Activated CD8-positive, alpha-beta memory T cell treated with anti-CD3 and anti-CD28 coated beads for 48 hours (primary cell): ENCODE measurements at places on chromosomes 4 and X.

GRCh38 chr4:128553686-128554515, 255.6 kb upstream of the JADE1 start:
- DNase-seq: no peak

- DNase-seq: no peak
These were observed 391.8 kb upstream of the EPHA5 start for GRCh38 chr4:66062044-66062443.

- no peak for DNase-seq
These were observed 235.9 kb downstream of the SHOX start for GRCh38 chrX:866441-866990.

DNA sequence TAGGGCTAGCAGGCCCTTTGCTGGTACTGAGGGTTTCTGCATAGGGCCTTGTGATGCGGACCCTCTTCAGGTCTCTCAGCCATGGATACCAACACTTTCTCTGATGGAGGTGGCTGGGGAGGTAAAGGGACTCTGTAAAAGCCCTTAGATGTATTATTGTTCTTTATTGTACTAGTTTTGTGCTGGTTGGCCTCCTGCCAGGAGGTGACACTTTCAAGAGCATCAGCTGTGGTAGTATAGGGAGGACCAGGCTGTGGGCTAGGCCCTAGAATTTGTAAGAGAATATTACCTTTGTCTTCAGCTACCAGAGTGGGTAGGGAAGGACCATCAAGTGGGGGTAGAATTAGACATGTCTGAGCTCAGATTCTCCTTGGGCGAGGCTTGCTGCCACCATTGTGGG, 936.3 kb downstream of the CENPC start:
- no peak for DNase-seq

GRCh38 chr4:48902266-48902665, 4.3 kb downstream of the OCIAD2 start:
- DNase-seq: no peak

GRCh38 chrX:17077361-17077760, 130.9 kb downstream of the REPS2 start:
- no peak for DNase-seq
